Smooth muscle cell of trachea (primary cell): ENCODE measurements at places on chromosomes 7 and 10. TPM values are rescaled to one million over a fixed set of nuclear protein-coding genes. Genes with fewer than 3 reads are reported as not detected.

CCDC136 gene
- 11.1 and 15.6 TPM in 2 replicates for total RNA-seq

SFXN3 gene
- total RNA-seq = 88.8 and 94.4 TPM in 2 replicates

AKR1C2 gene
- total RNA-seq = 51.9 and 62.1 TPM in 2 replicates

C10orf105 gene
- under 0.01 TPM in 1 of 2 replicates, not detected in the other for total RNA-seq

IL6 gene
- 2.2 and 15.1 TPM in 2 replicates for total RNA-seq

TSPAN13 gene
- total RNA-seq = 3.0 and 4.4 TPM in 2 replicates

CALCR gene
- total RNA-seq = not detected in 2 replicates

EN2 gene
- total RNA-seq = not detected in 2 replicates

HOXA13 gene
- total RNA-seq = under 0.01 TPM in 2 replicates

MBL2 gene
- total RNA-seq = not detected in 2 replicates

TWIST1 gene
- 76.5 and 118 TPM in 2 replicates for total RNA-seq

HOXA3 gene
- 2.6 and 3.0 TPM in 2 replicates for total RNA-seq

ADCY1 gene
- 4.8 and 29.4 TPM in 2 replicates for total RNA-seq

CRTAC1 gene
- not detected in 2 replicates for total RNA-seq

ARMH3 gene
- 15.9 and 17.9 TPM in 2 replicates for total RNA-seq

INMT gene
- 20.1 and 20.8 TPM in 2 replicates for total RNA-seq

OR2A5 gene
- total RNA-seq = not detected in 2 replicates

ETV1 gene
- total RNA-seq = 19.2 and 45.4 TPM in 2 replicates

SPDYE16 gene
- 0.33 and 0.44 TPM in 2 replicates for total RNA-seq

VAX1 gene
- total RNA-seq = not detected in 2 replicates

PRRT4 gene
- total RNA-seq = under 0.01 TPM in 1 of 2 replicates, not detected in the other

POLR2J2 gene
- 2.5 and 4.5 TPM in 2 replicates for total RNA-seq

JAKMIP3 gene
- under 0.01 and 0.17 TPM in 2 replicates for total RNA-seq

COL13A1 gene
- 17.2 and 21.5 TPM in 2 replicates for total RNA-seq

LIPK gene
- not detected in 2 replicates for total RNA-seq

PLPP4 gene
- 0.99 and 1.2 TPM in 2 replicates for total RNA-seq

FAM171A1 gene
- 14.0 and 22.7 TPM in 2 replicates for total RNA-seq

ANKRD61 gene
- not detected in 2 replicates for total RNA-seq

TMEM176B gene
- 0.66 TPM in 1 of 2 replicates, not detected in the other for total RNA-seq

NUTM2D gene
- 2.2 and 4.1 TPM in 2 replicates for total RNA-seq

MGMT gene
- total RNA-seq = 30.1 and 32.1 TPM in 2 replicates

LOXL4 gene
- 14.1 and 78.2 TPM in 2 replicates for total RNA-seq

C10orf67 gene
- total RNA-seq = under 0.01 and 0.44 TPM in 2 replicates

C7orf57 gene
- not detected in 2 replicates for total RNA-seq

LBX1 gene
- not detected in 2 replicates for total RNA-seq

OR13A1 gene
- total RNA-seq = not detected in 2 replicates
